ENCODE measurements at places on chromosomes 5 and 9.

DNA sequence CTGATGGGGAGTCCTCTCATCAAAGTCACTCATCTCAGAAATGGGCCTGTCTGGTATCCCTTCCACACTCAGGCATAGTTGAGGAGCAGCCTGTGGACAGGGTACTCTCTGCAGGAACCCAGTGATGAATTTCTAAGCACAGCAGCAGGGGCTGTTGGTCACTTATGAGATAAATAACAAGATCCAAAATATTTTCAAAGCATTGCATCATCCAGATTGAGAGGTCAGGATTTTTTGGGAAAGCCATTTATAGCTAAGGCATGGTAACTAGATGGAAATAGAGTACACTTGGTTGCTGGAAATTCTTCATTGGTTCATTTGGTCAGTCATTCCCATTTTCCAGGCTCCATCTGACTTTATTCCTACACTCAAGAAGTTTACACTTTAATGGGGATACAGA is 246.8 kb upstream of the RAI14 start:
- no peaks in the 10 kb centered on the region for H3K36me3 ChIP-seq
- H3K4me1 ChIP-seq = peaks cover 31% of the 10 kb centered on the region
- no peaks in the 10 kb centered on the region for H3K27me3 ChIP-seq
- no peak for DNase-seq
- H3K4me3 ChIP-seq = no peak overlapping the region

GRCh38 chr9:91800473-91801030 is 149.5 kb downstream of the ROR2 start:
- H3K4me1 ChIP-seq = peaks cover 61% of the 10 kb centered on the region
- H3K27me3 ChIP-seq = no peaks in the 10 kb centered on the region
- no peak overlapping the region for H3K4me3 ChIP-seq
- no peaks in the 10 kb centered on the region for H3K36me3 ChIP-seq

DNA sequence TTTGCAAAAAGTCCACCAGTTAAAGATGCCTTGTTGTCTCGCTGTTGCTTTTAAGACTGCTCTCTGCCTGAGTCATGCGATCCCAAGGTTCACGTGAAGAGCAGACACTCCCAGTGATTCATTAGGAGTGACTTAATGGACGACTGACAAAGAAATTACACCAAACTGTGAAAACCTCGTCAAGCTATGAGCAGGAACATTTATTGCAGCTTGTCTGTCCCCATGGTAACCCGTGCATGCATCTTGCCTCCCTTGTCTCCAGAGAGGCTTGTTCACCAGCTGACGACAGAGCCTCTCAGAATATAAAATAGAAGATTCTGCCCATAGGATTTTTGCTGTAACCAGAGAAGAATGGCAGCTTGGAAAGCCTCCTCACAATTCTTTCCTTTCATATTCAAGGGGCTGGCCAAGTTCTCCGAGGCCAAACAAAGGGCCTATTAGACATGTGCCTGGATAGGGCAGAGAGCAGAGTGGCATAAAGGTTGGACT is 352.7 kb downstream of the SPOCK1 start:
- H3K36me3 ChIP-seq = no peaks in the 10 kb centered on the region
- no peak overlapping the region for H3K4me3 ChIP-seq
- H3K4me1 ChIP-seq = no peaks in the 10 kb centered on the region

GRCh38 chr9:118533101-118533500 is 828.9 kb downstream of the TLR4 start:
- no peaks in the 10 kb centered on the region for H3K27me3 ChIP-seq
- no peaks in the 10 kb centered on the region for H3K4me1 ChIP-seq
- no peak overlapping the region for H3K27ac ChIP-seq
- DNase-seq = no peak
- H3K36me3 ChIP-seq = no peaks in the 10 kb centered on the region

GRCh38 chr9:38432922-38433510 is 8.8 kb upstream of the IGFBPL1 start:
- no peaks in the 10 kb centered on the region for H3K36me3 ChIP-seq
- H3K27ac ChIP-seq = no peak overlapping the region
- DNase-seq = no peak
- H3K27me3 ChIP-seq = no peaks in the 10 kb centered on the region
- H3K4me1 ChIP-seq = no peaks in the 10 kb centered on the region
- no peak overlapping the region for H3K4me3 ChIP-seq

DNA sequence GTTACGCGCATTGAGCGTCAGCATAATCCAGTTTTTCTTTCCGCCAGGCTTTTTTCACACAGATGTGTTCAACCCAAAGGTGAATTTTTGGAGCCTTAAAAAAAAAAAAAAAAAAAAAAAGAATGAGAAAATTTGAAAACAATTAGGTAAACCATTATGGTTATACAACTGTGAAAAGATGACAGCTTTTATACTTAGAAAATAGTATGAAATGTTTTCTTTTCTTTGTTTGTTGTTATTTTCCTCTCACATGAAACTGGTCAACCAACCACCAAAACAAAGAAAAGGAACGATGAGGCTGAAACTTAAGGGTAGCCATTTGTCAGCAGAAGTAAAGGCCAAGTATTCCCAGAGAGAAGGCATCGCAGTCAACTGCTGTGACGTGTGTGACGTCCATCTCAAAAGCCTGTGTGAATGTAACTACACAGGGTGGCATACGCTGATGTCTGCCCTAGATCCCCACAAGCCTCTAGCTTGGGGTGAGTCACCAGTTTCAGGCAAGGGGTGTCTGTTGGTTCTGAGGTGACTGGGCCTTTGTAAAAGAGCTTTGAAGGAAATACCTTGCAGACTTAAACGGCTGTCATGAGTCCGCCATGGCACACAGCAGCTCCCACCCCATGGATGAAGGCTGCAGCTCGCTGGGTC is 182.9 kb downstream of the AOPEP start:
- no peaks in the 10 kb centered on the region for H3K36me3 ChIP-seq
- H3K4me3 ChIP-seq = no peak overlapping the region
- no peaks in the 10 kb centered on the region for H3K27me3 ChIP-seq
- H3K4me1 ChIP-seq = no peaks in the 10 kb centered on the region

DNA sequence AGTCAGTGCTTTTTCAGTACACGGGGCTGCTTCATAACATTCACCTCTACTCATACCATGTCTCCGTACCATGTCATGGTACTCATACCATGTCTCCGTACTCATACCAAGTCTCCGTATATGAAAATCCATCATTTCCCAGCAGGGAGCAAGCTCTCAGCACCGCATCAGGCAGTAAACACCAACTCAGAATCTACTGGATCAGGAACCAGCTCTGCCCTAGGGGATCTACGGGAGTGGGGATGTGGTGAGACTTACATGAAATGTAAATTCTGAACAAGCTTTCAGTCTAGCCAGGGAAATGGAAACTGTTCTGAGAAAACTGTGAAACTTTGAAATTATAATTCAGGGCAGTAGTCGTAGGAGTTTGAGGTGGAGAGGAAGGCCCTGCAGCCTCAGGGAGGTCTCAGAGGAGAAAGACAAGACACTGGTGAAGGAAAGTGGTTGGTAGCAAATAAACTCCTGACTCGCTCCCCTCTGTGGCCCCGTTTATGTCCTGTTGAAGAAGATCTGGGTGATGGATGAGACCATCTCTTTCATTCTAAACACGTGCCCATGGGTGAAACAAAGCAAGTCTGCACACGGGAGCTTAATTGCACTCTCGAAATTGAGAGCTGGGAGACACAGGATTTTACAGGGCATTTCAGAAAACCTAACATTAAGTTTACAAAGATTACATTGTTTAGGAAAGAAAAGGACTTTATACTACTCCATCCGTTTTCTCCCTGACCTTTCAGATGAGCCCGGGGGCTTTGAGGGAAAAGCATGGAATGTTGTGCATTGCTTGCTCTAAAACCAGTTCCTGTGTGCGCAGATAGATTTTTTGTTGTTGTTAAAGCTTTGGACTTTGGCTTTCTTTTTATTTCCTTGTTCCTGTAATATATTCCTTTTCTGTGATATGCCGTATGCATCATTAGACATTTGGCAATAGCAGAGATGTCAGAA is 26.8 kb downstream of the ACTBL2 start:
- no peak overlapping the region for H3K4me3 ChIP-seq
- H3K27ac ChIP-seq = no peak overlapping the region

GRCh38 chr5:25489834-25490538 is 845.2 kb upstream of the CDH10 start:
- no peaks in the 10 kb centered on the region for H3K4me1 ChIP-seq
- no peak for DNase-seq
- H3K4me3 ChIP-seq = no peak overlapping the region
- H3K27ac ChIP-seq = no peak overlapping the region
- H3K27me3 ChIP-seq = no peaks in the 10 kb centered on the region

DNA sequence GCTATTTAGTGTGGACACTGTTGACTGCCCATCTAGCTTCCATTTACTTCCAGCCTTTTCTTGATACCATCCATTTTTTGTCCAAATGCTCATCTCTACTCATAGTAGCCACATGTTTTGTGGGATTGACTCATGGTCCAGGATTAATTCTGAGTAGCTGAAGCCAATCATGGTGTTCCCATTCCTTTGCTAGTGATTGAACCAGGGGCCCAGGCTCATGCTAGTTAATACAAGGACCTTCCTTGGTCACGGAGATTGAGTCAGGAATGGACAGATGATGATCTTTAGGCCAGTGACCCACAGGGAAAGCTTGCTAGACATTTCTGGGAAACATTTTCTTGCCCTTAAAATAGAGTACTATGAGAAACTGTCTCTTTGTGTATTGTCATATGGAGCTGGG is 272.9 kb upstream of the RIOK2 start:
- no peak overlapping the region for H3K27ac ChIP-seq
- no peaks in the 10 kb centered on the region for H3K27me3 ChIP-seq
- no peaks in the 10 kb centered on the region for H3K36me3 ChIP-seq
- no peak overlapping the region for H3K4me3 ChIP-seq

DNA sequence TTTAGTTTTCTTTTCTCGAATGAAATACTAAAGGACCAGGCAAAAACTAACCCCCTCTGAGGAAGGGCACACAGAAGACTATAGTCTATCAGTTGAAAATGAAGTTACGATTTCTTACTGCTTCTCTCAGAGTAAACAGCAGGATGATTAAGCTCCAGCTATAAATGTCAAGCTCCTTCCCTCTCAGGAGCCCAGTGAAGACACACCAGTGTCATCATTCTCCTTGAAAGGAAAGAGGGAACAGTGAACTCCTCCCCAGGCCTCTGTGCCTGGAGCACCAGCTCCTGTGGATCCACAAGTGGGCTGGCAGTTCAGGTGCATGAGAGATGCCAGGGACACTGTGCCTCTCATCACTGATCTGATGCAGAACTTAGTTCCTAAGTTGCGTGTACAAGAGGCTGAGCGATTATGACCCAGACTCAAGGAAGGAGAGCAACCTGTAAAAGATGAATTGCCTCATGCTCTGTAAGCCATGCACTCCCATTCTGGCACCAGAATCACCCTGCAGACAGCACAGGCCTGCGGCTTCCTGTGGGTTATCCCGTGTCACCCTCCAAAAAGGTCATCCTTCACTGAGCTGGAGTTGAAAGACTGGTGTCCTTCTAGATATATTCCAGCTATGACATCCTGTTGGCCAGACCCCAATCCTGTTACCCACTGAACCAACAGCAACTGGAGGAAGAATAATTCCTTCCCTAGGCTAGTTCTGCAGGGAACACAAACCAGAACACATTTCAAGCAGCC is 394.0 kb downstream of the SEMA5A start:
- no peak for DNase-seq
- no peak overlapping the region for H3K4me3 ChIP-seq

GRCh38 chr9:84141741-84142370 is 161.3 kb downstream of the RMI1 start:
- no peak overlapping the region for H3K27ac ChIP-seq
- H3K27me3 ChIP-seq = no peaks in the 10 kb centered on the region
- H3K4me1 ChIP-seq = peaks cover 32% of the 10 kb centered on the region
- no peak overlapping the region for H3K4me3 ChIP-seq
- no peaks in the 10 kb centered on the region for H3K36me3 ChIP-seq

DNA sequence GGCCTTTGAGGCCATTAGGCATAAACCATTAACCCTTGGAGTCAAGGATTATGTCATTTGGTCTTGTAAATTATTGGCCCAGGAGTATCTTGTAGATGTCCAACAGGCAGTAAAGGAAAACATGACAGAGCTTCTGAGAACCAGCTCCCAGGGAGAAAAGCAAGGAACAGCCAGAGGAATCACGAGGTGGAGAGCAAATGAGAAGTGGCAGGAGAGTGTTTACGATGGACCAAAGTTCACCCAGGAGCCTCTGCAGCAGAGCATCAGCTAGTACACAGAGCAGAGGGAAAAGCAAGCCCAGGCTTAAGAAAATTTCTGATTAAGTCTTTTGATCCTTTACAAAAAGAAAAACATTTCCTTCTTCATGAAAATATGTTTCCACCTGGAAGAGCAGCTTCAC is 206.2 kb downstream of the NDUFS4 start:
- no peak overlapping the region for H3K4me3 ChIP-seq
- no peaks in the 10 kb centered on the region for H3K4me1 ChIP-seq
- no peak for DNase-seq
- H3K27me3 ChIP-seq = no peaks in the 10 kb centered on the region
- no peak overlapping the region for H3K27ac ChIP-seq
- H3K36me3 ChIP-seq = no peaks in the 10 kb centered on the region

GRCh38 chr5:159163701-159164046 is 45.7 kb downstream of the RNF145 start:
- H3K36me3 ChIP-seq = no peaks in the 10 kb centered on the region
- no peaks in the 10 kb centered on the region for H3K27me3 ChIP-seq
- H3K4me3 ChIP-seq = no peak overlapping the region
- H3K4me1 ChIP-seq = no peaks in the 10 kb centered on the region

GRCh38 chr9:132931178-132931735 is 13.2 kb downstream of the TSC1 start:
- no peaks in the 10 kb centered on the region for H3K4me1 ChIP-seq
- H3K4me3 ChIP-seq = no peak overlapping the region
- H3K27me3 ChIP-seq = no peaks in the 10 kb centered on the region
- no peak overlapping the region for H3K27ac ChIP-seq
- H3K36me3 ChIP-seq = no peaks in the 10 kb centered on the region

GRCh38 chr5:72543811-72544210 is 36.6 kb upstream of the ZNF366 start:
- no peaks in the 10 kb centered on the region for H3K36me3 ChIP-seq
- H3K27me3 ChIP-seq = no peaks in the 10 kb centered on the region
- no peak overlapping the region for H3K4me3 ChIP-seq
- no peak overlapping the region for H3K27ac ChIP-seq

DNA sequence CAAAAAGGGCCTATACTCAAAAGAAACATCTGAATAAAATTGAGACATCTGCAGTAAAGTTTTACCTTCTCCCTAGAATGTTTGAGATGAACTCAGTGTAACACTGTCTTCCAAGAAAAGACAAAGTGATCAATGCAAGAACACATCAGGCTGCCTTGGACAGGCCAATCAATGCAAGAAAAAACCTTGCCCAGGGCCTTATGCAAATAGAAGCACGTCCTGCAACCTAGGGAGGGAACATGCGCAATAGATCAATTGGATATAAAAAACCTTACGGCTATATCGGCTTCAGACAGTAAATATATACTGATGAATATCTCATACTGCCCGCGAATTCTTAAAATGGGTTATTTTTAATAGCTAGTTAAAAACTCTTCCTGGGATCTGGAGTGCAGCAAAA is 66.4 kb upstream of the POU5F2 start:
- no peaks in the 10 kb centered on the region for H3K4me1 ChIP-seq
- no peak overlapping the region for H3K27ac ChIP-seq
- no peaks in the 10 kb centered on the region for H3K36me3 ChIP-seq
- H3K27me3 ChIP-seq = no peaks in the 10 kb centered on the region
- no peak for DNase-seq

- H3K4me1 ChIP-seq = peaks cover 7% of the 10 kb centered on the region
- DNase-seq = no peak
- H3K36me3 ChIP-seq = no peaks in the 10 kb centered on the region
- H3K27ac ChIP-seq = no peak overlapping the region
- H3K27me3 ChIP-seq = no peaks in the 10 kb centered on the region
- H3K4me3 ChIP-seq = no peak overlapping the region
Observed at GRCh38 chr9:35280399-35280798, 118.6 kb downstream of the UNC13B start.

Measured in esophagus squamous epithelium (tissue), 5 donors.